ENCODE measurements at places on chromosomes 11 and 22. TPM values are rescaled to one million over a fixed set of nuclear protein-coding genes. Genes with fewer than 3 reads are reported as not detected.

- H3K27ac ChIP-seq, result no peak overlapping the region
- no peaks in the 10 kb centered on the region for H3K27me3 ChIP-seq
- no peaks in the 10 kb centered on the region for H3K36me3 ChIP-seq
- DNase-seq, result no peak
- H3K4me3 ChIP-seq, result no peak overlapping the region
- H3K4me1 ChIP-seq, result no peaks in the 10 kb centered on the region
Measured at GRCh38 chr11:28169816-28170215, 61.6 kb downstream of the METTL15 start.

DNA sequence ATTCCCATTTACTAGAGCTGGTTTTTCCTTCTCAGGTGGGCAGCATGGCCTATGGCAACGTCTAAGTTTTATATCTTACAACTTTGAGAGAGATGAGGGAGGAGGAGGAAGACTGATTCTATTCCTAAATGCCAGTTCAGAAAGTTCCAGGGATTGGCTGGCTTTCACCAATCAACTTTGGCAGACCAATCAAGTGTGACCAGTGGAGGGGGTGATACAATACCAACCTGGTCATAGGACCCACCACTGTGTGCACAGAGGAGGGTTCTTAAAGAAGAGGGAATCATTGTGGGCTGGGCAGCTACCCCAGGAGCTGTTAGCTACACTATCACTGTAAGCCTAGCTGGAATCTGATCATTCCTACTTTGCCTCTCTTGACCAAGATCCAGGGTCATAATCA lies 8.1 kb downstream of the DIXDC1 start:
- peak overlapping the region; percentile 71 for H3K27ac ChIP-seq
- H3K36me3 ChIP-seq, result no peaks in the 10 kb centered on the region
- no peak overlapping the region for H3K4me3 ChIP-seq
- no peak for DNase-seq
- no peaks in the 10 kb centered on the region for H3K27me3 ChIP-seq

Gene SCUBE2
- total RNA-seq, result 4.9 TPM

Gene ACRV1
- total RNA-seq, result not detected

Gene THY1
- total RNA-seq, result 0.57 TPM

DNA sequence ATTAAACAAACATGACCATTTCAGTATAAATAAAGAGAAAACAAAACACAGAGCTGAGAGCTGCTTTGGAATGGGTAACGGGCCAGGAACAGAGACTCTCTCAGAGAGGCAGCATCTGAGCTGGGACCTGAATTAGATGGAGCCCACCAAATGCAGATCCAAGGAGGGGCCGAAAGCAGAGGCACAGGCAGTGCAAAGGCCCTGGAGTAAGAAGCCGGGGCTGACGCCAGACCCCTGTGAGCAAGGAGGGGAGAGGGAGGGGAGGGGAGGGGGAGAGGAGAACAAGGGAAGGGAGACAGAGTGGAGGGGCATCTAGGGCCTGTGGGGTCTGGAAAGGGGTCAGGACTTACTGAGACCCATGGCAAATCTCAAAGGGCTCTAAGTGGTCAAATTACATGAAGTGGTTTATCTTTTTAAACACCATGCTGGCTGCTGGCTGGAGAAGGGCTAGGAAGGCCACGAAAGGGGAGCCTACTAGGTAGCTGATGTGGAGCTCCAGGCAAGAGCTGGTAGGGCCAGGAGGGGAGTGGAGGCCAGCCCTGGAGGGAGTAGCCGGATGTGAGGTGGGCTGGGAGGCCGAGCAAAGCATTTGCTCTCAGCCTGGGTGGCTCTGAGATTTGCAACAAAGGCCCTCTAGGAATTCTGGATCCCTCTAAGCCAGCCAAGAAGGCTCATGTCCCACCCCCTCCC lies 3.2 kb downstream of the OSBPL5 start:
- no peaks in the 10 kb centered on the region for H3K36me3 ChIP-seq
- no peak overlapping the region for H3K4me3 ChIP-seq
- peaks cover 97% of the 10 kb centered on the region for H3K4me1 ChIP-seq
- no peak for DNase-seq
- H3K27ac ChIP-seq, result peak overlapping the region; percentile 77

- H3K27me3 ChIP-seq, result no peaks in the 10 kb centered on the region
- H3K27ac ChIP-seq, result peak within 1 kb of the TSS; percentile 27
- H3K36me3 ChIP-seq, result no peaks in the 10 kb centered on the region
- no peak for DNase-seq
- no peaks in the 10 kb centered on the region for H3K4me1 ChIP-seq
Measured at GRCh38 chr11:22192642-22193347, at the start of gene ANO5. Gene ANO5, plus strand, starts transcription at chr11:22193085. Its CDS starts 408 bp downstream, at chr11:22193493.

DNA sequence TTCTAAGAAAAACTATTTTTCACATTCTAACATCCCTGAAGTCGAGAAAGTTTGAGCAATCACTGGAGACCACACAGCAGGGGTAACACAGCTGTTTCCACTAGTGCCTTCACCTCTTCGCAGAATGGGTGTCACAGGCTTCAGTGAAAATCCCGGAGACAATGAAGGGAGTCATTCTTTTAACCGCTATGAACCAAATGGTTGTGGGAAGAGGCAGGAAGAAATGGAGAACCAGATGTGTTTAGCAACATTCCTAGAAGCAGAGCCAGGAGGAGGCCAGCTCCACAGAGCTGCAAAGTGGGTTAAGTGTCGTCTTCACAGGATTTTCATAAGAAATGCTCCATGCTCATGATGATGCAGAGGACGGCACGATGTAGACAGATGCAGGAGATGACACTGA lies 221.1 kb downstream of the LARGE1 start:
- no peak overlapping the region for H3K4me3 ChIP-seq
- H3K27me3 ChIP-seq, result no peaks in the 10 kb centered on the region
- no peaks in the 10 kb centered on the region for H3K36me3 ChIP-seq
- no peaks in the 10 kb centered on the region for H3K4me1 ChIP-seq

Gene SAA2
- not detected for total RNA-seq

Gene MUC2
- total RNA-seq, result not detected

GRCh38 chr11:61966734-61967115 lies 709 bp downstream of the FTH1 start:
- H3K36me3 ChIP-seq, result peaks cover 14% of the 10 kb centered on the region
- H3K27me3 ChIP-seq, result no peaks in the 10 kb centered on the region
- H3K27ac ChIP-seq, result peak overlapping the region; percentile 99

Gene UCP3
- total RNA-seq, result 1.5 TPM

GRCh38 chr22:34639911-34640310 lies 426.0 kb upstream of the ISX start:
- no peaks in the 10 kb centered on the region for H3K36me3 ChIP-seq
- no peak for DNase-seq
- no peak overlapping the region for H3K4me3 ChIP-seq
- no peak overlapping the region for H3K27ac ChIP-seq
- H3K27me3 ChIP-seq, result no peaks in the 10 kb centered on the region
- no peaks in the 10 kb centered on the region for H3K4me1 ChIP-seq

DNA sequence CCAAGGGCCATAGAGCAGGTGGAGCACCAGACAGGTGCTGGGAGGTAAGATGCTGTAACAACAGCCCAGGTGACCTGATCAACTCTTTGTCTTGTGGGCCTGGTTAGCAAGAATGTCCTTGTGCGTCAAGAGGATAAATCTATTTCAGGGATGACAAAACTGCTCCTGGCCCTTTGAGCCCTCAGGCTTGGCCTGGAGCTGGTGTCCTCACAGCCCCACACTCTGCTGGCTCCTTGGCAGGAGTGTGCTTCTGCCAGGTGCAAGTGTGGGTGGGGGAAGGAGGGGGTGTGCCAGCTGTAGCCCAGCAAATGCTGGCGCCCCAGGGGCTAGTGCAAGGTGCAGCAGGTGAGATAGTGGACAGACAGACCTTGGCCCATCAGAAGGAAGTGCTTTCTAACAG lies 19.5 kb downstream of the AMPD3 start:
- DNase-seq, result no peak
- no peaks in the 10 kb centered on the region for H3K4me1 ChIP-seq
- H3K27me3 ChIP-seq, result no peaks in the 10 kb centered on the region
- no peak overlapping the region for H3K27ac ChIP-seq
- no peak overlapping the region for H3K4me3 ChIP-seq
- no peaks in the 10 kb centered on the region for H3K36me3 ChIP-seq

Gene MS4A6A
- 87.7 TPM for total RNA-seq

- H3K27me3 ChIP-seq, result no peaks in the 10 kb centered on the region
- no peak for DNase-seq
- H3K27ac ChIP-seq, result no peak overlapping the region
- no peaks in the 10 kb centered on the region for H3K4me1 ChIP-seq
Measured at GRCh38 chr11:111213256-111213655, 32.3 kb upstream of the POU2AF2 start.

DNA sequence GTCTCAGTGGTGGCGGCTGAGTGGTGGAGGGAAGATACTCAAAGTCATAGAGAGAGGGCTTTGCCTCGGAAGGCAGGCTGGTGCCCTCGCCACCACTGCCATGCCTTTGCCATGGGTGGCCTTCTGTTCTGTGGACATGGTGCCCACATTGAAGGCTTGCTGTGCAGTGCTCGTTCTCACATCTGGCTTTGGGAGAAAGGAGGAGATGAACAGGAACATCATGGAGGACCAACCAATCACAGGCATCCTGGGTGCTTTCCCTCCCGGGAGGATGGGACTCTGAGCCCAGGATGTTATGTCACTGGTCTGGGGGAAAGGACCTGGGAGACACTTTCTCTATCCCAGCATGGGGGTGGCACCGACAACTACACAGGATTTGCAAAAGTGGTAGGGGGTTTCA lies 82.3 kb upstream of the NARS2 start:
- H3K4me3 ChIP-seq, result no peak overlapping the region
- no peak overlapping the region for H3K27ac ChIP-seq
- H3K4me1 ChIP-seq, result peaks cover 11% of the 10 kb centered on the region
- peaks cover 14% of the 10 kb centered on the region for H3K36me3 ChIP-seq
- DNase-seq, result no peak
- no peaks in the 10 kb centered on the region for H3K27me3 ChIP-seq
